ENCODE measurements at places on chromosomes 4 and X.
A peak's percentile ranks its signal among the peaks of the same experiment; 100 is the strongest.

- DNase-seq: no peak
Measured at GRCh38 chr4:101699441-101700124, 90.9 kb upstream of the BANK1 start.

DNA sequence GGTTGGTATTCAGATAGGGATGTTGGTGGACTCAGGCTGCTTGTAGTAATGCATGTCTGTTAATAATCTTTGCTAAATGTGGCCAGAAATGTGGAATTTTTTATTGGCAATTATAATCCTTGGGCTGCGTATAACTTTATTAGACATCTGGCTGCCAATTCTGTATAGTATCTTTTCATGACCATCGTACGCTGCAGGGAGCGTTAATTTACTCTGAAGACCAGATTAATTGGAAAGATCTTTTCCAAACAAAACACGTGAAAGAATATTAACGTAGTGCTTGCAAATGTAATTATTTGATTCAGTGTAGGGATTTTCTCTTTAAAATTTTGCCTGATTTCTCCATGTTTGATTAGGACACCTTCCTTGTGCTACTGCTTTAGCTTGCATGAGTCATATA lies 38.8 kb upstream of the FTHL17 start:
- no peak for DNase-seq

GRCh38 chr4:105162123-105162796 lies 15.6 kb downstream of the TET2 start:
- no peak for DNase-seq

DNA sequence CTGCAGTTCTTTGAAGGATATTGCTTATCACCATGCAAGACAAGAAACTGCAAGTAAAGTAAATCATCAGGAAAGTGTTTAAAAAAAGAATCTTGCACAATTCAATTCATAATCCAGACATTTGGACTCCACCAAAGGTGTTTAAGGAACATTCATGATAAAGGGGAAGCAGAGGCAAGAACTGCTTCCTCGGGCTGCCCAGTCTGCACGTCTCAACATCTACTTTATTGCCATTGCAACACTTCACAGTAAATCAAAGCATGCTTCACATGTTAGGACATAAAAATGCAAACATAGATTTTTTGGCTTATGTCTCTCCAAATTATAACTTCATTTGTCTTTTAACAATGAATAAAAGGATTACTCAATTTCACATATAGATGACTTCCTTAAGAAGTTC lies 42.5 kb downstream of the MID1 start:
- no peak for DNase-seq

GRCh38 chrX:111123606-111124179 lies 27.7 kb downstream of the PAK3 start:
- peak; percentile 0 for DNase-seq

DNA sequence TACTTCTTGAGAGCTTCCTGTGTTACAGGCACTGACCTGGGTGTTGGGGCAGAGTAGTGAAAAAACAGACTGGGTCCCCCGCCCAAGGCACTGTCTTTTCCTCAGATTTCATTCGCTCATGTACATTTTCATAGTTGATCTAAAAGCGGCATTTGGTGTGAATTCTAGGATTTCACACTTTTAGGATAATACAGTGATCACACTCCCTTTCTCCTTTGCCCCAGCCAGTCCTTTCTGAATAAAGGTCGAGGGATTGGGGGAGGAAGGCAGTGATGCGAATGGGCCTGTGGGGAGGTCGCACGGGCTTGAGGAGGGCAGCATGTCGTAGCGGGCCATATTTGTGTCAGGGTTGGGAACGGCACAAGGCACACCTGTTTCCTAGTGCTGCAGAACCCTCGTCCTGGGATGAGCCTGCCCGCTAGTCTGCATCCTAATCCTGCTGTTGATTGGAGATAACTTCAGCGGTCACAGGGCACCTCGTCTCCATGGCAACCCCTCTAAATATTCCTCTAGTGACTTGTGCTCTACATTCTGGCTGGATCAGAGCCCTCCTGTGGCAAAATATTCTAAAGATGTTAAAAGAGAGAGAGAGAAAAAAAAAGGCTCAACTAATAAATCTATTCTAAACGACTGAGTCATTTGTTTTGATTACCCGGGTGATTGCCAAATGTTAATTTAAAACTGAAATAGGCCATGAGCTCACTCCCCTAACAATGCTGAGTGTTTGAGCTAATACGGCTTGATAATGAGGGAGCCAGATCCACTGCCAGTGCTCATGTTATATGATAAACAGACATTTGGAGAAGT lies 21.8 kb downstream of the FHL1 start:
- peak; percentile 79 for DNase-seq

DNA sequence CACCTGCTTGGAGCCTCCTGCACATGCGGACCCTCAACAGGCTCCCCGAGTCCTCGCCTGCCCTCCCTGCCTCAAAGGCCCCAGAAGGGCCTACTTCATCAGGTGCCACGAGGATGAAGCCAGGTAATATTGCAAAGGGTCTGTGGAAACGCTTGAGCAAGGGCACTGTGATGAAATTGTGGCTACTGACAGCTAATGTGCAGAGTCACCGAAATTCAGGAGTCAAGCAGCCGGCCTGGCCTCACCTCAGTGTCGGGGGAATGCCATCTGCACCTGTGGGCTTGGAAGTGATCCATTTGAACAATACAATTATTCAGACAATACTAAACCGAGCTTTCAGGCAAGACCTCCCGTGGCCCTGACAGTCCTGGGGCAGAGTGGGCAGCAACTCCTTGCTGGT lies 3.1 kb upstream of the FGFR3 start:
- no peak for DNase-seq

DNA sequence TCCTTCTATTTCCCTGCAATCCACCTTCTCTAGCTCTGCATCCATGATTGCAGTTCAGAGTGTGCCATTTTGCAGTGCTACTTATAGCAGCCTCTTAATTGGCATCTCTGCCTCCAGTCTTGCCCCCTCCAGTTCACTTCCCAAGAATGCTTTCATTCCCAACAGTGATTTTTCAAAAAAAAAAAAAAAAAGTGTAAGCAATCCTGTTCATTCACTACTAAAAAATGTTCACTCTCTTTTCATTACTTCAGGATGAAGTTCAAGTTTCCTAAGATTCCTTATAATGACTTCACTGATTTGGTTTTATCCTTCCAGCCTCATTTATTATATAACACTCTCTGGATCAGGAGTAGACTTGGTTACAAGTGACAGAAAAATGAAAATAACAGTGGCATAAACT lies 124.7 kb upstream of the LNX1 start:
- no peak for DNase-seq

GRCh38 chr4:2672700-2673099 lies 83.4 kb downstream of the TNIP2 start:
- DNase-seq: no peak

- DNase-seq: peak; percentile 82
Measured at GRCh38 chrX:110563282-110563681, 204.6 kb downstream of the RTL9 start.

- DNase-seq: no peak
Measured at GRCh38 chr4:15291122-15291521, 136.7 kb upstream of the C1QTNF7 start.

DNA sequence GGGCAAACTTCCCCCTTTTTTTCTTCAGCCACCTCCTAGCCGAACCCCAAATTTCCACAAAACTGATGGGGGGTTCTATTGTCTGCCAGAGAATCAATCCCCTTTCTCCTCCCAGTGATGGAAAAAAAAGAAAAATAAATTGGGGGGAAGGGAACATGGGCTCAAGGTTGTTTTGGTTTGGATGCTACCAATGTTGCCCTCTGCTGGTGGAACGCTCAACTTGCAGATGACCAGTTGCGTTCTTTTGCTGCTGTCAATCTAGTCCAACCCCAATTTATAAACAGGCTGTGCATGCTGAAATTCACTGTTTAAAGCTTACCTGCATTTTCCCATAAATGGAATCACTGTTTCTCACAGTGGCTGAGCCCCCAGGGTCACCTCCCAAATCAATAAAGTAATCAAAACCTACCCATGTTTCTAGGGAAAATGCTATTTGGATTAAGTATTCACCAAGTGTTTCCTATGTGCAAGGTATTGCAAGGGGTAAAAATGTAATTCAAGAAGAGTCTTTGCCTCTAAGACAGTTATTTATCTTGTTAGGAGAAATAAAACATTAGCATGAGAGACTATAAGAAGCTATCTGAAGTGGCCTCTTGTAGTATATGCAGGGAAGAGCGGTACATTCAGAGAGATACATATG lies 116.7 kb upstream of the TMEM164 start:
- peak; percentile 62 for DNase-seq

DNA sequence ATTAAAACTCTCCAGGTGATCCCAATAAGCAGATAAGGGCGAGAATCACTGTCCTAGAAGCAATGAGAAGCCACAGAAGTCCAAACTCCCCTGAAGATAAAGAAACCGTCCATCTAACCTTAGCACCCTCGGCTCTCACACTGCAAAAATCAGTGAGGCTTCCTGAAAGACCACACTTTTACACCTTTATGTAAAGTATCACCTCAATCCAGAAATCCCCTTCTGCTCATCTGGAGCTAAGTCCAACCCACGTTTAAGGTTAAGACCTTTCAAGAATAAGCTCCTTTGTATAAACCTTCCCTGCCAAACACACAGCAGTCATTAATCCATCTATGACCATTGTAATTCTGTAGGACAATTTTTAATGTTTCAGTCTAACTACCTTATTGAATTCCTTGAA lies 41.7 kb downstream of the LIN54 start:
- DNase-seq: no peak

- DNase-seq: peak; percentile 33
Measured at GRCh38 chr4:79823148-79823763, 249.8 kb downstream of the ANTXR2 start.

DNA sequence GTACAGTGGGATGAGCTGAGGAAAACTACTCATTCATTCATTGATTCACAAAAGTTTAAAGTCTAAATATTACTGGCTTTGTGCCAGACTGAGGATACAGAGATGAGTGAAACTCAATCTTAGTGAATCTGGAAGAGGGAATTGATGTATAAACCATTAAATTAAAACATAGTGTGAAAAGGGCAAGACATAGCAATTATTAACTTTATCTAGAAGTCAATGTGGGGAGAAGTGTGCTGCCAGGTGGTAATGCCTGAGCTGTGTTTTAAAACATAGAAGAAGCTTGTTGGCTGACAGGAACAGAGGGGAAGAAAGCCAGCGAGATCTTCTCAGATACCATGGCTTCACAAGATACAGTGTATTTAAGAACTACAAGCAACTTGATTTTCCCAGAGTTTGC lies 153.4 kb downstream of the BMPR1B start:
- DNase-seq: no peak

DNA sequence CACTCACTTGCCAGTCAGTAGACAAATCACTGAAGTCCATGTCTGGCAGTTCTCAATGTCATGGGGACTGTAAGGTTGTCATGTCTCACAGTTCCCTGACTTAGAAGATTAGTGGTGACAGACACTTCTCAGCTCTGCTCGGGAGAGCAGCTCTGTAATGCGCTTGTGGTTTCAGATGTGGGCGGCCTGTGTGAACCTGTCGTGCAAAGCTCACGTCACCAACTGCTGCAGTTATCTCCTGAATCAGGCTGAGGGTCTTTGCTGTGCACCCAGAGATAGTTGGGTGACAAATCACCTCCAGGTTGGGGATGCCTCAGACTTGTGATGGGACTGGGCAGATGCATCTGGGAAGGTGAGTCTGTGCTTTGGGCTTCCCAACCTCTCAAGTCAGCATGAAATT lies at the start of gene IL9R:
IL9R (plus strand) TSS at position 261 of the 400 bp plus-strand sequence; CDS start at position 325, 64 bp downstream.
- DNase-seq: no peak

- DNase-seq: peak; percentile 13
Measured at GRCh38 chr4:83232082-83232481, 52.5 kb downstream of the COQ2 start.

DNA sequence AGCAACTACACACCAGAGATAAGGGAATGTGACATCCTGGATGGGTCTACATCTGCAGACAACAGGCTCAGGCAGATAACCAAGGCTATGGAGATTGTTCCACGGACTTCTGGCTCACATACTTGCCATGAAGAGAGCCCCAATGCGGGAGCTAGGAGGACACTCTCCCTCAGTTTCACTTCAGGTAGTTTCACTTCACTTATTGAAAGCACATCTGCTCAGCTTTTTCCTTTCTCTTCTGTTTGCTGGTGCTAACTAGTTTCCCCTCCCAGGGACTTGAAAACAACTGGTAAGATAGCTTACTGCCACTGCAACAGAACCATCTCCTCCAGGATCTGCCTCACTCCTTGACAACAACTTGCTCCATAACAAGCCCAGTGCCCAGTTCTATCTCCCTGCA lies 1.4 kb upstream of the CT47C1 start:
- DNase-seq: no peak

DNA sequence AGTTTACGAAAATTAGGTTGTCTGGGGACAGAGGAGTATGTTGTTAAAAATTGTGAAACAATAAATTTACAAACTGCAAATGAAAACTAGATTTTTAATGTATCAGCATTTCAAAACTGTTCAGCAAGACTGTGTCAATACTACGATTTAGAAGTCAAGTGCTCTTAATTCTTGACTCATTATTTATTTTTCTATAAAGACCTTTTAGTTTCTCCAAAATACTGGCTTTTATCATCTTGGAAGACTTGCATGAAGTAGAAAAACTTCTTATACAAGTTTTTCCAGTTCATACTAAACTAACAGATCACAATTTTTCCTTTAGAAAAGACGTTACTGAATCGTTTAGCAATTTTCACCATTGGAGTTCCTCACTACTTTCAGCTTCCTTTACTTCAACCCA lies 231.4 kb downstream of the PPP3CA start:
- DNase-seq: no peak

- DNase-seq: peak; percentile 30
Measured at GRCh38 chr4:126957556-126957955, 675.2 kb upstream of the INTU start.

GRCh38 chr4:152735396-152735859 lies 44.1 kb downstream of the TIGD4 start:
- DNase-seq: peak; percentile 55

DNA sequence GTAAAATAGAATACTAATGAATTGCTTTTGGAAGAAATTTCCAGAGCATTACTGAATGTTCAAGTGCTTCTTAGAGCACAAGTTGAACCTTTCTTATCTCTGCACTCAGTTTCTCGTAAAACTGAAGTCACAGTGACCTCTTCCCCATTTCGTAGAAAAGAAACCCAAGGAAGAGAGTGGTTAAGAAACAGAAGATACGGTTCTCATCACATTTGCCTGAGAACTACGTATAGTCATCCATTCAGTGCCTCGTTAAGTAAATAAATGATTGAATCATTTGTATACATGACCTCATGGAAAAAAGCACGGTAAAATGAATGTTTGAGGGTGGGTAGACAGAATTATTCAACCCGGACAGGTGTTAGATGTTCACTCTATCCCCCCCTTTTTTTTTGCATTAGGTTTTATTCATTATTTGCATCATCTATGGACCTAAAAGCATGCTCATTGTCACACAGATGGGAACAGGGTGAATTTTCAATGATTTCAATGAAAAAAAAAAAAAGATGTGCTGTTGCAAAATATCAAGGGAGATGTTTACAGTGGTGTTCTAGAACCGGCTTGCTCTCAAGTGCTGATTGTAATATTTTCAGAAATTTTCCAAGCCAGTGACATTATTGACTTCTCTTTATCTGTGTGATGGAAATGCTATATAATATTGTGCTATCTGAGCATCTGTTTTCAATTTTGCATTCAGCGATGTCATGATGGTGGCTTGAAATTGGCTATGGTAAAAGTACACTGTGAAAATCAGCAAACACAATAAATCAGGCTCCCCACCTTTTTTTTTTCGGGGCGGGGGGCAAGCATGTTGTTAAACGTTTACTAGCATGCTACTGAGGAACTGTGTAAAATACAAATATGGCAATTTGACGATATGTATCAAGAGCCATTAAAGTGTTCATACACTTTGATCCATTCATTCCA lies 4.3 kb downstream of the RHOH start:
- peak; percentile 63 for DNase-seq
